ENCODE measurements at places on chromosomes 2 and 18.

- DNase-seq, result peak; percentile 46
These were observed 624 bp downstream of the METTL8 start for GRCh38 chr2:171432969-171433762.

DNA sequence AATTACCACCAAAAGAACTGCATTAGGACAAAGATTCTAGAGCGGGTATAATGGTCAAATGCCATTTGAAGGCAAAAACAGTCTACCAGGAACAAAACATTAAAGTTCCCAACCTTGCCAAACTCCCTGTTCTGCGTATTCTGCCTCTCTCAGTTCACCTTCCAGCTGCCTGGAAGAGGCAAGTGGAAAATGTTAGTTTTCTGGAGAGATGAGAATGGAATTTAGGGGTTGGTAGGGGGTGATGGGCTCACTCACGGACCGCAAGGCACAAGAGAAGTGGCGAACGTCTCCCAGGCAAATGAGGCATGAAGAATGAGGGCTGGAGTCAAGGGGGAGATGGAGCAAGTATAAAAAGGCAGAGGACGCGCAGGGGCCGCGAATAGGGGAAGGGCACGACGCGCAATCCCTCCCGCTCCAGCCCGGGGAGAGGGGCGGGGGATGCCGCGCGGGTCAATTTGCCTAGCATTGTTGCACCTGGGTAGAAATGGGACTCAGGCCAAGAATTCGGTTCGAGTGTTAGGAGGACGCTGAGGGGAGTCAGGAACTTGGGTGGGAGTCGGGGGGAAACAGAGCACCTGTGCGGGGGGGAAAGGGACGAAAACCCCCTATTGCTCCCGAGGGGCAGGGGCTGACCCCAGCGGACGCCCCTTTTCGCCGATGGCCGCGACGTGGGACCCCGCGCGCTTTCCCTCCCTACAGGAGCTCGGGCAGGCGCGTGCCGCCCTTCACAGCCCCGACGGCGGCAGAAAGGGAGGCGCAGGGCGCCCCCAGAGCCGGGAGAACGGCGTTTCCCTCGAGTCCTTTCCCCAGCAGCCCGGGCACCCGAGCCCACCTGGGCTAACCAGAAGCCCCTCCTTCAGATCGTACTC lies 573 bp downstream of the PAIP2B start:
- DNase-seq, result no peak

DNA sequence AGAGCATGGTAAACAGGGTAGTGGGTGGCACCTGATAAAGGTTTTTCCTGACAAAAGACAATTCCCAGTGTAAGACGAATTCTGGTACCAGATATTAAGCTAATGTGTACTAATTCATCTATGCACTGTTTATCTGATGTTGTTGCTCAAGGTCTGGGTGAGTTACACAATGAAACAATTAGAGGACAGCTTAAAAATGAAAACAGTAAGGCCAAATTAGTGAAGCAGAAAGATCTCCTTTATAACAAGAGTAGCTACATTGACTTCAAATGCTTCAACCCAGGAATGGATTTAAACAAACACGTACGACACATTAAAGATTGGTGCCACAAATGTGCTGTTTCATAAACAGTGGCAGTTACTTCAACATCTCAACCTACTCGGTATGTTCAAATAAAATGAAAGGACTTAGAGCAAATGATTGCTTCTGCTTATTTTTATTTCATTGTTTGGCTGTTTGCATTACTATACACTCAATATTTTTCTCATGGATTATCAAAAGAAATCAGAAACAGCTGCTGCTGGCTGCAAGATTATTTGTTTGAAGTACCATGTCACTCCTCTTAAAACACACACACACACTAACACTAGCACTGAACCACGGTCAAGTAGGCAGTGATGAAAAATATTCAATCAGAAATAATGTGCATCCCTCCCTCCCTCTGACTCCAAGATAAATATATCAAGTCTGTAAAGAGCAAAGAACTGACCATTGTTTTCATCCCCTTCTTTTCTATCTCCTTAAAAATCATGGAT lies 94.4 kb upstream of the RND3 start:
- no peak for DNase-seq

GRCh38 chr2:65021709-65022108 lies 32.5 kb downstream of the SLC1A4 start:
- DNase-seq, result no peak

DNA sequence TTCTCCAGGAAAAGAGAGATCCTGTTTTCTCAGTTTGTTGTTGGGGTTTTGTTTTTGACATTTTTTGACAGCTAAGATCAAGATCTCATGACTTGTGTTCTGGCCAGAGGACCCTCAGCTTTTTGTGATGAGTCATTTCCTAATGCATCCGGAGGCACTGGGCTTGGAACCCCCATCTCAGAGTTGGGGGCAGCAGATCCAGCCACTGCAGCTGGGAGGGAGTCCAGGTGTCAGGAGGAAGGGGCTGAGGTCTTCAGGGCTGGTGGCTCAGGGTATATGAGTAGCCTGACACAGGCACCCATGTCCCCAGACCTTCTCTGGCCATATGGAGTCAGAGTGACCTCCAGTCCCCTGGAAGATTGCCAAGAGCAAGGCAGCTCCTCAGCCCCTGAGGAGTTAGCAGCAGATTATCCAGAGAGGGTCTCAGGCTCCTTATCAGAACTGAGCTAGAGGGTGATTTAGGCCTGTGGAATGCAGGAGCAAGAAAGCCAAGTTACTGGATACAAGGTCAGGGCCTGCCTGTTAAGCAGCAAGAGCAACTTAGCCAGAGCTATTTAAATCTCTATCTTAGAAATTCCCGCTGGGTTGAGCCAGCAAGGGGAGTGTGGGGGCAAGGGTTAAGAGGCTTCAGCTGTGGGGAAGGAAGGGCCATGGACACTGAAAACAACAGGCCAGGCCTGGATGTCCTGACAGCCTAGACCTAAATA lies 62.4 kb downstream of the TANC1 start:
- DNase-seq, result no peak

- no peak for DNase-seq
These were observed 404.4 kb upstream of the MEIS1 start for GRCh38 chr2:66030553-66030952.

GRCh38 chr2:31248139-31248538 lies 14.2 kb downstream of the EHD3 start:
- DNase-seq, result no peak

DNA sequence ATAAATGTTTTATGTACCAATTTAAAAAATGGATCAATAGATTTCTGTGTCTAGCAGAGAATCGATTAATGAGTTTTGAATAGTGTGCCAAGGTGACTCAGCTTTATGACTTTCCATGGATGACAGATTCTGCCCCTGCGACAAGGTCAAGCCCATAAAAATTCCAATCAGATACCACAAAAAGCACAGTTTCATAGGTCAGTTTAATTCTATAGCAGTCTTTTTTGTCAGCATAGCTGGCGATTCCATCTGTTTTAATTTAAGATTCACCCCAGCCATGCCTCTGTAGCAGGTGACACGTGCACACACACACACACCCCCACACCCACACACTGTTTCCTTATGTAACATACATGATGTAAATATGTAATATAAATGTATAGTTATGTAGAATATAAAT lies 28.9 kb downstream of the RAB31 start:
- DNase-seq, result no peak

GRCh38 chr2:218260742-218261422 lies at the start of gene GPBAR1:
Gene GPBAR1, plus strand, starts transcription at chr2:218261015. Its CDS starts 1,710 bp downstream, at chr2:218262725.
- no peak for DNase-seq

- DNase-seq, result no peak
These were observed 197.6 kb upstream of the CHST9 start for GRCh38 chr18:27382567-27383216.

DNA sequence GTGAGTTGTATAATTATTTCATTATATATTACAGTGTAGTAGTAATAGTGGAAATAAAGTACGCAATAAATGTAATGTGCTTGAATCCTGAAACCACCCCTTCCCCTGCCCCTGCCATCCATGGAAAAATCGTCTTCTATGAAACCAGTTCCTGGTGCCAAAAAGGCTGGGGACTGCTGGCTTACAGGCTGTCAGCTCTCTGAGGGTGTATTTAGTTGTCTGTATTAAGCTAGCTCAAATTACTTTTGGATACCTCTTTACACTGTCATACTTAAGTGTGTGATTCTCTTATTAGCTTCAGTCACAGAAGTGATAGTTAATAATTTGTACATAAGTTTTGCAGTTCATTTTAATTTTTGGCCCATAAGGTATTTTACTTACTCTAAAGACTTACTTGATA lies 29.6 kb downstream of the LCLAT1 start:
- DNase-seq, result no peak

- DNase-seq, result peak; percentile 15
These were observed 127.3 kb downstream of the DNER start for GRCh38 chr2:229586746-229587705.

GRCh38 chr2:231102772-231103171 lies 22.1 kb downstream of the HTR2B start:
- DNase-seq, result no peak

- no peak for DNase-seq
These were observed 51.7 kb upstream of the DAPL1 start for GRCh38 chr2:158743466-158743865.

- peak; percentile 73 for DNase-seq
These were observed 4.9 kb downstream of the FEV start for GRCh38 chr2:218979846-218980734.

- no peak for DNase-seq
These were observed 40.6 kb downstream of the LCLAT1 start for GRCh38 chr2:30487603-30488002.

DNA sequence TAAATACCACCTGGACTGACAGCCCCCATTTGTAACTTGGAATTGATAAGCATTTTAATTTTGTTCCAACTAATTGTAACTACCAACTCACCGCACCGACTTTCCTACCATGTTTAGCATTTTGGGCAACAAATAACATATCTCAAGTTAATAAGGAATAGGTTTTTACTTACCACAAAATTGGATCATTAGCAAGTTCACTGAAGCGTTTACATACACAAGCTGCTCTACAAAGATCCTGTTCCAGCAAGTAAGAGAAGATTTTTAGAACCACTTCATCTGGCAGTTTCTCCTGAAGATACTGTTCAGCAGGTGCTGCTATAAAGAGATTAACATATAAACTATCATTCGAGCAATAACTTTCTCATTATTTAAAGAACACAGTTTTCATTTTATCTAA lies 55.7 kb downstream of the MSH6 start:
- no peak for DNase-seq

- no peak for DNase-seq
These were observed 111.5 kb downstream of the TTC32 start for GRCh38 chr2:19790291-19790690.

GRCh38 chr18:76522122-76522503 lies 27.1 kb upstream of the ZNF516 start:
- no peak for DNase-seq

GRCh38 chr18:72811047-72811446 lies 56.7 kb downstream of the NETO1 start:
- DNase-seq, result no peak

DNA sequence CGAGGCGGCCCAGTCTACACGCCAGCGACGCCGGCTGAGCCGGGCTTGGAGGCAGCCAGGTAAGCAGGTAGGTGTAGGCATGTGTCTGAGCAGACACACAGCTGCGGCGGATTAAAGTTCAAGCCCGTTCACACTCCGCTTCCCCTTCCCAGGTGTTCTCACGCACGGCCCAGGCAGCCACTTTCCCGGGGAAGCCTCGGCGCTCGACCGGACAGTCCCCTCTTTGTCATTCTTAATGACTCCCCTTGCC lies 367 bp downstream of the TGFA start:
- DNase-seq, result no peak

DNA sequence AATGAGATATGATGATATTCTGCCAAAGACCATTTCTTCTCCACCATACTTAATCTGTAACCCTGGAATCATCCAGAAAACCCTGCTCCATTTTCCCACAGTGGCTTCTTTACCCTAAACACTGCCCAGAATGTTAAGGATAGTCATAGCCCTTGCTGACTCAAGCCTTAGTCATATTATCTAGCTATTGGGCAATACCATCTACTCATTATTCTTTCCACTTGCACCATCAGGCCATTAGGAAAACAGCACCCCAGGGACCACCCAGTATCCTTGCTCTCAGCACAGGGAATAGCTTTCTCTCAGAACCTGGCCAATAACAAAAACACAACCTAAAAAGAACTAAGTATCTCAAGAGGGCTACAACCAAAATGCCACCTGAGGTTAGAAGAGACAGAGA lies 445.7 kb upstream of the SLC14A2 start:
- no peak for DNase-seq

GRCh38 chr2:55051026-55051866 lies 995 bp upstream of the RTN4 start:
- no peak for DNase-seq

DNA sequence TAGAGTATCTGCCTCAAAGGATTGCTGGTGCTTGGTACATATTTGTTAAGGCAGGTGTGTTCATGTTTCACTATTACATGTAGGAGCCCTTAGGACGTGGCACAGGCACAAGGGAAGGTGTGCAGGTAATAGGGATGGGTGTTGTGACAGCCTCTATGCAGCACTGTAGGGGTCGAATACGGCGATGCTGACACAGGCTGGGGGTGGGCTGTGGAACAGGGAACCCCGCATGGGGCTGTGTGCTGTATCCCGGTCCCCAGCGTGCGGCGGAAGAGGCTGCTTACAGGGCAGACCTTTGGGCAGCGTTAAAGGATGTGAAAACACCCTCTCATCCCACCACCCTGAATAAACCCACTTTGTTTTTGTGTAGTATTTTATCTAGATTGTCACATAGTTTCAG lies 21.5 kb downstream of the B3GNT2 start:
- DNase-seq, result no peak

DNA sequence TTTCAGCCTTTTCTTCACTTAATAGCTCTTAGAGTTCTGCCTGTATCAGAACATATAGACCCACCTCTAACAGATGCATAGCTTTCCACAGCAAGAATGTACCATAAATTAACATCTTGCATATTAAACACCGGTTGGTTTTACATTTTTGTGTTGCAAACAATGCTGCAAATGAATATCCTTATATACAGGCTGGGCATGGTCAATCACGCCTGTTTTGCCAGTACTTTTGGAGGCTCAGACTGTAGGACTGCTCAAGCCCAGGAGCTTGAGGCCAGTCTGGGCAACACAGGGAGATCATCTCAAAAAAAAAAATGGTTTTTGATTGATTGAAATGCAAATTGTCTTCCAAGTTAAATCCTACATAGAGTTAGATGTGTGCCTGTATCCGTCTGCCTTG lies 1.5 kb upstream of the LCT start:
- no peak for DNase-seq

DNA sequence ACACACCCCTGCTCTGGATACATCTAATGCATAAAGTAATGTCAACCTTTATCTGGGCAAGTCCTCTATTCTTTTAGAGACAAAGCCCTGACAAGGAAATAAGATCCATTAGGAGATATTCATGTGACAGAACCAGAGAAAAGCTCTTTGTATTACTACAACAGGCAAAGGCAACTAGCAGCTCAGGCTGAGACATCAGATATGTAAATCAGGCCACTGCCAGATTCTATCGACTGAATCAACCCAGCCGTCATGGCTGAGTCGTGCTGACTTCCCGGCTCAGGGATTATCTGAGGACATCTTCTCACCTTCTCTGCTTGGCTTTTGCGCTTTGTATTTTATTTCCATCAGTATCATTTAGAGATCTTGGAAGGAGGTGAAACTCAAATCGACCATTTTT lies 294.5 kb downstream of the PLCL1 start:
- DNase-seq, result no peak

- DNase-seq, result no peak
These were observed 655.9 kb upstream of the SOX11 start for GRCh38 chr2:5036256-5036655.

GRCh38 chr2:172092716-172093415 lies 7.6 kb downstream of the DLX1 start:
- DNase-seq, result no peak

GRCh38 chr2:109367683-109368082 lies 238.7 kb downstream of the SH3RF3 start:
- DNase-seq, result no peak

GRCh38 chr2:125870264-125870663 lies 785.7 kb upstream of the GYPC start:
- DNase-seq, result no peak

All from Jurkat, Clone E6-1 (cell line).